Activated CD4-positive, CD25-positive, alpha-beta regulatory T cell treated with anti-CD3 and anti-CD28 coated beads, Interleukin-2, amount 50 U/mL, for 72 hours (primary cell): ENCODE measurements at places on chromosomes 11 and 22.
A peak's percentile ranks its signal among the peaks of the same experiment; 100 is the strongest.

DNA sequence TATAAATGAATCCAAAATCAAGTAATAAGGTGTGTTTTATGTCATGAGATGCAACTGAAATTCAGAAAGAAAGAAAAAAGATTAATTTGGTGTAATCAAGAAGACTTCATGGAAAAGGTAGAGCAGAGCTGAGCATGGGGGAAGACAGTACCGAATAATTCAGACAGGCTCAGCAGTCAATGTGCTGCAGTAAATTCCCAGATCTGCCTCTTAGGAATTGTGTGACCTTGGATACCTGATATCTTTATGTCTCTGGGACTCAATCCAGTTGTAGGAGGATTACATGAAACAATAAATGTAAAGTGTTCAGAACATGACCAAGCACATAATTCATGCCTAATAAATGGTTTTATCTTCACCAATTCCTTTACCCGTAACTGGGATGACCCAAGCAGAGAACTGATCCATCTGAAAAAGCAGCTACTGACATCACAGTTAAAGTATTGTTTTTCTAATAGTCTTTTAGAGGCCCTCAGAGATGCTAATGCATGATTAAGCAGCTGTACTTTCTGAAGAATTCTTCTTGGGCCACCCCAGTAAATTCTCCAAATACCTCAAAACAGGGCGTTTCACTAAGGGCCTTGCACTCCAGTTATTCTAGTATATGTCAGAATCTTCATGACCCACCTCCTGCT, 7.8 kb downstream of the MS4A12 start:
- no peak for DNase-seq

DNA sequence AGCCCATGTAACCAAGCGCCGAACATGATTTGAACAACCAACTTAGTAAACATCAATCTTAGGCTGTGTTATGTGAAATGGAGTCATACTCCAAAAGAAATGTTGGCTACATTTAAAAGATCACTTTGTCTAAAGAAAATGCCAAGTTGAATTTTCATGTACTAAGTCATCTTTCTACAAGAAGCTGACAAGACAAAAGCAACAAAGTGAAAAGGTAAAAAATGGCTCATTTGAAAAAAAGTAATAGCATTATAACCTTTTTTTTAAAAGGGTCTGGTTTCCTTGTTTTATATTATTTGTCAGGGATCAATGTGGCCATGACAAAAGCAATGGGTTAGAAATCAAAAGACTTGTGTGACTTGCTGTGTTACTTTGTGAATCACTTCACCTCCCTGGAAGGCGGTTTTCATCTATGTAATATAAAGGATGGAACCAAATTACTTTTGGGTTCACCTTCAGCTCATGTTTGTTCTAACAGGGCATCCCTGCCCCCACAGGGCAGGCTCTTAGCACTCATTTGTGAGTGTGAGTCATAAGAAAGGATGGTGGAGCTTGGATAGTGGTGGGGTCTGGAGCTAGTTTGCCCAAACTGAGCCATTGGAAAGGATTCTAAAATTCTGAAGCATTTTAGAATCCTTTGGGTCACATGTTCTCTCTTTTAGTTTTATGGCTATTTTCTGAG, 131.9 kb upstream of the MTMR2 start:
- no peak for DNase-seq

DNA sequence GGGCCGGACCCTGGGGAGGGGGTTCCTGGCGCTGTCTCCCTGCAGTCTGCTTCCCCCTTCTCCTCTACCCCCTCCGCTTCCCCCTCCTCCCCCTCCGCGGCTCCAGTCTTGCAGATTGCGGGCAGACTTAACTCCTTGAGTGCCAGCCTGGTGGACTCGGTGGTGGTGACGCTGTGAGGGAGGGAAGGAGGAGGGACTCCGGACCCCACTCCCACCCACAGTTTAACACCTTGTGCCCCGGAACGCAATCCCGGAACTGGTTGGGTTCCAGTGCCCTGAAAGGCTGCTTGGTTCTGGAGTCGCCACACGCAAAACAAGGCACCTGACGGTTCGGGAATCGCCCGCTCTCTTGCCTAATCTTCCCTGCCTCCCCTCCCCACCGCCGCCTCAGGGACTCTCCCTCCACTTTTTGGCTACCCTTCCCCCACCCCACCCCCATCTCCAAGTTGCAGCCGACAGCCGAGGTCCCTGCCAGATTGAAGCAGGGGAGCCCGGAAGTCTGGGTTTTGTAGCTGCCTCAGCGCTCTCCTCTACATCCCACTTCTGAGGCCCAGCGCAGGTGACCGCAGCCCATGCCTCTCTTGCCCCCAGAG, 3.9 kb upstream of the BCL9L start:
- peak; percentile 67 for DNase-seq

DNA sequence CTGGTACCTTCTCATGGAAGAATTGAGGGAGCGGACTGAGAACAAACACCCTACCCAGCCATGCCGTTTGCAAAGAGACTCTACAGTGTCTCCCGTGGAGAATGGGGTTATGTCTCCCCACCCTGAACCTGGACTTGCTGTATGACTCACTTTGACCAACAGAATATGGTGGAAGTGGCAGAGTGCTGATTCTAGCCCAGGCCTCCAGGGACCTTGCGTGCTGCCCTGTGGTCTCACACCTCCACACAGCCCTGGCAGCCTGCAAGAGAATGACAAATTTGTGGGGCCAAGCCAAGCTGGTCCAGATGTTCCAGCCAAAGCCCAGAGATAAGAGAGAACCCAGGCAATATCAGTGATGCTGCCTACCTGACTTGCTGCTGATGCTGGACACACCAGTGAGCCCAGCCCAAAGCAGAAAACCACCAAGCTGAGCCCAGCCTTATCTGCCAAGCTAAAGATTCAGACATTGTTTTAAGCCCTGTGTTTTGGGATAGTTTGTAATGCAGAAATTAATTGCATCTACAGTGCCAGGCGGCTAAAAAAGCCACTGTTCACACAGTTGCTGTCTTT, 8.1 kb upstream of the LINC01488 start:
- no peak for DNase-seq

DNA sequence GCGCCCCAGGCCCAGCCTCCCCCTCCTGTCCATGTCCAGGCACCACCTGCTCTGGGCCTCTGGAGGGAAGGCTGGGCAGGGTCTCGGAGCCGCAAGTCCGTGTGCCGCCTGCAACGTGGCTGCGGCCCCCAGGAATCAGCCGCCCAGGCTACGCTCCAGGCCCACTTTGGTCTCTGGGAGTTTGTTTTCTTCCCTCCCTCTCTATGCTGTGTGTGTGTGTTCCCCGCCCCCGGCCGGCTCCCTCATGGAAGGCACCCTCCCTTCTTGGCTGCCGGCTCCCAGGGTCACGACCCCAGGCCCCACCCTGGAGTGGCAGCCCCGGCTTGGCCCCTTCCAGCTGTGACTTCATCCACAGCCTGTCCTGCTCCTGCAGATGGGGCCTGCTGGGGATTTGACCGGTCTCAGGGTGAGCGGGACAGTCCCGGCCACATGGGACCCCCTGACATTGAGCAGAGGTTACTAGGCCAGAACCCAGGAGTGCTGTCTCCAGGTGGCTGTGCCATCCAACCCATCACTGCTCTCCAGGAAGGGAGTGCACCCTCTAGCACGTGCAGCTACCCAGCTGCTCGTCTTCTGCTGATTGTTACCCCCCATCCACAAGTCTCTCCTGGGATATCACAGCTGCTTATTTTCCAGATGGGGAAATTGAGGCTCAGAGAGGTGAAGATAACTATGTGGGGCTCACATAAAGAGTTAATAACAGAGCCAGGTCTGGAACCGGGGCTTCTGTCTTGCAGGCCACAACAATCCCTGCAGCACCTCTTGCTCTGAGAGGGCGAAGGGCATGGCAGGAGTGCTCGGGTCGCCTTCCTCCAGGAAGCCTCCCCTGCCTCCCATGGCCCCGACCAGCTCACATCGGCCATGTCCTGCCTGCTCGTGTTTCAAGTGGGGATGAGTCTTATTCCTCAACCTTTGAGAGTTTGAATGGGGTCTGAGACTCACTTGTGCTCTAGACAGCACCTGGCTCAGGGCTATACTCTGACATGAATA, 2.8 kb upstream of the LIF start:
- no peak for DNase-seq

DNA sequence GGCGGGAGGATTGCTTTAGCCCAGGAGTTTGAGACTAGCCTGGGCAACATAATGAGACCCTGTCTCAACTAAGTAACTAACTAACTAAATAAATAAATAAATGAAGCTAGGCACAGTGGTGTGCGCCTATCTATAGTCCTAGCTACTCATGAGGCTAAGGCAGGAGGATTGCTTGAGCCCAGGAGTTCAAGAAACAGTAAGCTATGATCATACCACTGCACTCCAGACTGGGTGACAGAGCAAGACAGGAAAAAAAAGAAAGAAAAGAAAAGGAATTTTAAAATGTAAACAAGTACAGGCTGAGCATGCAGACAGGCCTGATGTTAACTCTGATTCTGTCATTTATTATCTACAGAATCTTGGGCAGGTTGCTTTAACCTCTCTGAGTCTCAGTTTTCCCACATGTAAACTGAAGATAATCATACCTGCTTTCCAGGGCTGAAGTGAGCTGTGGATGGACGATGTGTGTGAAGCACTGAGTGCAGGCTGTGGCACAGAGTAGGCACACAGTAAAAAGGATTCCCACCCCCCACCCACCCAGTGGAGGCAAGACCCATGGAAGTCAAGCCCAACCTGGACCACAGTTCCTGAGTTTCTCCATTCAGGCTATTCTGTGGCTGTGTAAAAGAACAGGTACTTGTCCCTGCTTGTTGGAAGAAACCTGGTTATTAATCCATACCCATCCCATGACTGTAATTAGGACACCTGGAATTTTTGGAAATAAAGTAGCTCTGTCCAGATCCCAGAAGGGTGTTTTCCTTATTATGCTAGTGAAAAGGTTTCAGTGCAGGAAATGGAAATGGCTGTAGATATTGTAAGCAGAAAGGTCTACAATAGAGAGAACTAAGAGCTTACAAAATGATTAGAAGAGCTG, 18.7 kb upstream of the SCUBE2 start:
- DNase-seq, result no peak

GRCh38 chr22:41636467-41636866, 15.4 kb downstream of the XRCC6 start:
- DNase-seq, result no peak

GRCh38 chr22:36206255-36206654, 4.6 kb upstream of the APOL4 start:
- DNase-seq, result no peak

DNA sequence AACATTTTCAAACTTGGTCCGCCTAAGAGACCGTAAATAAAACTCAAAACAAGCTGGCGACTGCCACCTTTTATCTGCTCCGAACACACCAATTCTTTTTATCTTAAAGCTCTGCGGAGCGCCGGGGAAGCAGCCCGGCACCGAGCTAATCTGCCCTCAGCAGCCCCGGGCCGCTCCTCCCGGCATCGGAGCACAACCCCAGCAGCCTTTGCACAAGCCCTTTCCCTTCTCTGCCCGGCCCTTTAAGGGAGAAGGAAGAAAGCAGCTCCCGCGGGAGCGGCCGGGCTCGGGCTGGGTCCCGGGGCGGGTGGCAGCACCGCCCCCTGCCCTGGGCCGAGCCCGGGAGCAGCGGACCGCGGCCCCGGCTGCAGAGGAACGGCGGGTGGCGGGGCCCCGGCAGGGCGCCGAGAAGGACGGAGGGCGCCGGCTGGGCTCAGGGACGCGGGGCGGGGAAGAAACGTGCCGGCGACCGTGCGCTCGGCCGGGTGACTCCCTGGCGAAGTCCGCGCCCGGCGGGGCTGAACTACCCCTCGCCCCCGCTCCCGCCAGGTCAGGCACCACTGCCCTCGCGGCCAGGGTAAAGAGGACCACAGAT, 133.6 kb upstream of the C11orf58 start:
- no peak for DNase-seq
